ENCODE measurements at places on chromosomes 7 and 10. TPM values are rescaled to one million over a fixed set of nuclear protein-coding genes. Genes with fewer than 3 reads are reported as not detected.

GRCh38 chr10:58998924-58999713, 177.3 kb upstream of the PHYHIPL start:
- no peaks in the 10 kb centered on the region for H3K27me3 ChIP-seq
- no peaks in the 10 kb centered on the region for H3K4me1 ChIP-seq
- DNase-seq = peak; percentile 40
- no peak overlapping the region for H3K27ac ChIP-seq

GRCh38 chr10:111297351-111297848, 220.6 kb downstream of the ADRA2A start:
- H3K27me3 ChIP-seq = no peaks in the 10 kb centered on the region
- H3K36me3 ChIP-seq = no peaks in the 10 kb centered on the region
- DNase-seq = peak; percentile 32
- H3K4me1 ChIP-seq = no peaks in the 10 kb centered on the region

DNA sequence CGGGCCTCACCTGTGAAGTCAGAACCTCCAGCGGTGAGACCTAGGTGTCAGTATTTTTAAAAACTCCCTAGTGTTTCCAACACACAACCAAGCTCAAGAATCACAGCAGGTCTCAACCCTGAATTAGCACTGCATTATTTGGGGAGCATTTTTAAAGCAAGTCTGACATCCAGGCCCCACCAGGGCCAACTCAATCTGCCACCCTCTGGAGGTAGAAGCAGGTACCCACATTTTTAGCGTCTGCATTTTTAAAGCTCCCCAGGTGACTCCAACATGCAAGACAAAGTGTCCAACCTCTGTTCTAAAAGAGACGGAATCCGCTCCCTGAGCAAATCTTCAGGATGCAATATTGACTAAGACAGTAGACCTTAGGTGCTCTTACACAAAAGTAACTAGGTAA, 225.7 kb downstream of the TNS3 start:
- no peak for DNase-seq
- peaks cover 29% of the 10 kb centered on the region for H3K4me1 ChIP-seq
- no peak overlapping the region for H3K4me3 ChIP-seq

- H3K27ac ChIP-seq = no peak overlapping the region
- no peak overlapping the region for H3K4me3 ChIP-seq
- H3K27me3 ChIP-seq = no peaks in the 10 kb centered on the region
- H3K36me3 ChIP-seq = no peaks in the 10 kb centered on the region
Observed at GRCh38 chr10:61211468-61211867, 241.7 kb downstream of the TMEM26 start.

GRCh38 chr7:30522159-30522558, 17.5 kb upstream of the GGCT start:
- no peak overlapping the region for H3K4me3 ChIP-seq
- DNase-seq = no peak
- no peak overlapping the region for H3K27ac ChIP-seq
- H3K27me3 ChIP-seq = no peaks in the 10 kb centered on the region
- peaks cover 14% of the 10 kb centered on the region for H3K4me1 ChIP-seq

- no peak for DNase-seq
- H3K4me3 ChIP-seq = no peak overlapping the region
- no peaks in the 10 kb centered on the region for H3K36me3 ChIP-seq
- H3K27ac ChIP-seq = no peak overlapping the region
- H3K4me1 ChIP-seq = no peaks in the 10 kb centered on the region
- H3K27me3 ChIP-seq = no peaks in the 10 kb centered on the region
Observed at GRCh38 chr7:113394856-113395255, 276.5 kb upstream of the SMIM30 start.

- no peak overlapping the region for H3K27ac ChIP-seq
- DNase-seq = peak; percentile 74
- H3K27me3 ChIP-seq = no peaks in the 10 kb centered on the region
- no peaks in the 10 kb centered on the region for H3K4me1 ChIP-seq
Observed at GRCh38 chr7:81469869-81470723, 299.8 kb downstream of the HGF start.

DNA sequence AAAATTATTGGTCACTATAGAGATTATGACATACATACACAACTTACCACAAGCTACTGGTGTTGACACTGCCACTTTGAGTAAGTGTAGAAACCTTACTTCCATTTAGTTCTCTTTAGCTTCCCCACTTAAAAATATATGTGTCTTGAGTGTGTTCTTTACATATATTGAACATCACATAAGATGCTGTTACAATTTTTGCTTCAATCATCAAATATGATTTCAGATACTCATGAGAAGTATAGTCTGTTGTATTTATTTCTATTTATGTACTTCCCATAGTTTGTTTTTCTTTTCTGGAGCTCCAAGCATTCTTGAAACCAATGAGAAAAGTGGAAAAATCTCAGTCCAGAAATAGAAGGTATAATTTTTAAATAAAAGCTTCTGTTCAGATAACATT, 102.7 kb upstream of the SDK1 start:
- H3K4me3 ChIP-seq = no peak overlapping the region
- no peaks in the 10 kb centered on the region for H3K4me1 ChIP-seq
- no peaks in the 10 kb centered on the region for H3K27me3 ChIP-seq
- DNase-seq = no peak
- no peak overlapping the region for H3K27ac ChIP-seq

DNA sequence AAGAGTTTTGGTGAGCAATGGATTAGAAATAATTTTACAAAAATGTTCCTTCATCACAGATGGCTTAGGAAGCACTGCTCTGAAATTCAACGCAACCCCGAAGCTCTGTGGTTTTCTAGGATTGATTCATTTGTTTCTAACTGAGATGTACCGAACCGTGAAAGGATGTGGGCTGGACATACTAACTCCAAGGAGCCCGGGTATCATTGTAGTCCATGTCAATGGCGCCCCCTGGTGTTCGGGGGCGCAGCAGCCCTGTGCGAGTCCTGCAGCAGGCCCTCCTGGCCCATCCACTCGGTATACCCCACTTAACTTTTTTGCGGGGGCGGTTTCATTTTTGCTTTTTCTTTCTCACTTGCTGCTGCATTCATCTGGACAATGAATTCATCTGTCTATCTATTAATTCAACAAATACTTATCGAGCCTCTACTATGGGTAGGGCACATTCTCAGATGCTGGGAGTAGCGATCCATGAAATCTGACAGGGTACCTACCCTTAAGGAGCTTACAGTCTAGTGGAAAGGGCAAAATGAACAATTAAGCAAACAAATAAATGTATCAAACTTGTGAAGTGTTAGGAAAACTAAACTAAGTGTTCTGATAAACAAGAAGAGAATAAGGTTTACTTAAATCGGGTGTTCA, 25.2 kb upstream of the ITPRID1 start:
- no peak overlapping the region for H3K4me3 ChIP-seq
- H3K27me3 ChIP-seq = no peaks in the 10 kb centered on the region
- peak; percentile 55 for DNase-seq
- no peaks in the 10 kb centered on the region for H3K36me3 ChIP-seq
- no peak overlapping the region for H3K27ac ChIP-seq

DNA sequence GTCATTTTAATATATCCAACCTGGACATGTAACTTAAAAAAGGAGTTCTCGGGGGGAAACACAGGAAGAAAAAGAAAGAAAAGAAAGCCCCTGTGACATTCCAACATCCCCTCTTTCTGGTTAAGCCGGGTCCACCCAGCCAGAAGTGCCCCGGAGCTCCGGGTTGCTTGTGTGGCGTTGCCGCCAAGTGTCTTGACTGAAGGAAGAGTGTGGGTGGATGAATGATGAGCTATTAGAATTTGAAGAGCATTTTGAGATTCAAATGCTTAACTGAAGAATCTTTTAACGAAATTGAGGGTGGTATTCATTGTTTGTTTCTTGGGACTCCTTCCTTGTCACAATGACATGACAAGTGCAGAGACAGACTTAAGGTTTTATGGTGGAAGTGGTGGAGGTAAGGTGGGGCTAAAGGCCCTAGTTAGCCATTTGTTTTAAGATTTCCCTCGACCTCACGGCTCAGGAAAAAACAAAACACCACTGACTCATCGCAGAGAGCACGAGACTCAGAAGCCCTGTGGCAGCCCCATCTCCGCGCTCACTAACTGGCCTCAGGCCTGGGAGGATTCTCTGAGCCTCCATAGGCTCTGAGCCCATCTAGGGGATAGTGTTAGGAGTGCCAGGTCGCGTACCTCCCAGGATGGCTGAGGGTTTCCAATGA, 1.8 kb upstream of the GLI3 start:
- H3K4me1 ChIP-seq = peaks cover 16% of the 10 kb centered on the region
- DNase-seq = peak; percentile 48
- no peaks in the 10 kb centered on the region for H3K36me3 ChIP-seq
- H3K4me3 ChIP-seq = peak overlapping the region; percentile 73
- H3K27me3 ChIP-seq = peaks cover 39% of the 10 kb centered on the region

DNA sequence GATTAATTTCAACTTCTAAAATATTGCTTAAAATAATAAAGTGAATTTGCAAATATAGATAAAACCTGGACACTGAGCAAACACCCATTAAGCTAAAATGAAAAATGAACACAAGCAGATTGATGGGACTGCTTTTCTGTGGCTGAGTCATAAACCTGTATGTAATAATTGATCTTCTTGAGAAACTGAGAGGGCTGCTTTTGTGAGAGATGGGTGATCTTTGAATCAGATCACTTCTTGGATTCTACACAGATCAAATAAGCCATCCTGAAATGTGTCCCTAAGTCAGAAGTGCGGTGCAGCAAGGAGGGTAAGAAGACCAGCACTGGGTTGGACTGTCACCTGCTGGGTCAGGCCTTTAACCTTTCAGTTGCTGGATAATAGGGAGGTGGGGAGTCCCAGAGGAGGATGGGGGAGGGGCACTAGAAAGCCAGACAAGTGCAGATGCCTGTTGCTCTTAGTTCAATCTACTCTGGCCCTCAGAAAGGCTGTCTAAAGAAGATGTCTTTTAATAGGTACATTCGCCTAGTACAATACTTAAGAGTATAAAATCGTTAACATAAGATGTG, 178.2 kb upstream of the NAMPT start:
- no peak overlapping the region for H3K27ac ChIP-seq
- H3K27me3 ChIP-seq = no peaks in the 10 kb centered on the region
- peaks cover 51% of the 10 kb centered on the region for H3K4me1 ChIP-seq
- no peaks in the 10 kb centered on the region for H3K36me3 ChIP-seq
- no peak overlapping the region for H3K4me3 ChIP-seq

Gene TMEM236
- 1.1 TPM for total RNA-seq

DNA sequence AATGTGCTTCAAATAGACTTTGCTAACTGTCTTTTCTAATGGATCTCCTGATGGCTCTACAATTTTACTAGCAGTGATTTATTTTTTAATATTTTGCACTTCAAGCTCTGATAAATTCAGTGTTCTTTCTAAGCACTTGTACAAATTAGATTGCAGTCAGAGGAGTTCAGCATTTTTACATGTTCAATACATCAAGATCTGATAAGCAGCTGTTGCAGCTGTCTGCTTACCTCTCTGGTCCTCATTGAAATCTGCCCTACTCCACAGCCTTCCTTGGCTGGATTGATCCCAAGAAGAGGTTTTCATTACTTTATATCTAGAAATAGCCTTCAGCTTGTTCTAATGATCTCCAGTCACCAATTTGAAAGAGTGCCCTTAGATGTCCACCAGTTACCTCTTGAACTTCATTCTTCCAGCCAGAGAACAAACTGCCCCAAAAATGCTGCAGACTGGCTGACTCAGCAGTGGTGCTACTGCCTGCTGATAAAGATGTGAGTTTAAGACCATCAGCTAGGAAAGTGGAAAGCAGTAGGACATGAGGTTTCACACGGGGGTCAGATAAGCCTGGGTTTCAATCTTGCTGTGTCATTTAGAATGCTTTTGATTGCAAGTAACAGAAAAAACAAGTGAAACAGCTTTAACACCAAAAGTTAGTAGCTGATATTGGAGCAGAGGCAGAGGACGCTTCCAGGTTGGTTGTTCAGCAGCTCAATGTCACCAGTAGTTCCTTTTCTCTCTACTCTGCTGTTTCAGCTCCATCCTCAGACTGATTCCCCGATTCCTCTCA, 350.9 kb upstream of the NPVF start:
- H3K27ac ChIP-seq = no peak overlapping the region
- no peaks in the 10 kb centered on the region for H3K27me3 ChIP-seq
- H3K4me3 ChIP-seq = no peak overlapping the region
- H3K36me3 ChIP-seq = no peaks in the 10 kb centered on the region
- DNase-seq = no peak
- no peaks in the 10 kb centered on the region for H3K4me1 ChIP-seq

Gene ARHGAP19
- 9.0 TPM for total RNA-seq

Gene CPA1
- total RNA-seq = not detected

GRCh38 chr7:79489371-79489770, 35.9 kb upstream of the MAGI2 start:
- no peak overlapping the region for H3K4me3 ChIP-seq
- H3K4me1 ChIP-seq = no peaks in the 10 kb centered on the region

GRCh38 chr10:78170026-78170475, 136.4 kb downstream of the RPS24 start:
- H3K4me1 ChIP-seq = peaks cover 3% of the 10 kb centered on the region
- peaks cover 4% of the 10 kb centered on the region for H3K27me3 ChIP-seq
- H3K4me3 ChIP-seq = no peak overlapping the region
- no peak overlapping the region for H3K27ac ChIP-seq
- H3K36me3 ChIP-seq = no peaks in the 10 kb centered on the region
- DNase-seq = no peak

Gene PIP
- total RNA-seq = not detected

DNA sequence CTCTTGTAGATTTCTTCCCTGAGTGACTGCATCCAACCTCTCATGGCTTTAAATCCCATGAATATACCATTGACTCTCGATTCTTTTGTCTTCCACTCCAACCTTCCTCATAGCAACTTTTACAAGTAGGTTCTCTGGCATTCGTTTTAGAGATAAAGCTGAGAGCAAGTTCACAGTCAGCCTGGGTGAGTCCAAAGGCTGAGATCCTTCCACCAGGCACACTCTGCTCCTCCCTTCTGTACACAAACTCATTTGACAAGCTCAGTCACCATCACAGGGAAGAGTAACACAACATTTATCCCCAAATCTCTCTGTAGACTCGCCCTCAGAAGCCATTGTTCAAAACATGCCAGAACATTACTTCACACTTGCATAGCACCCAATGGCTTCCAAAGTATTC, 10.9 kb downstream of the CTTNBP2 start:
- H3K27ac ChIP-seq = no peak overlapping the region
- DNase-seq = no peak
- no peaks in the 10 kb centered on the region for H3K4me1 ChIP-seq
- H3K36me3 ChIP-seq = no peaks in the 10 kb centered on the region

GRCh38 chr10:1524540-1524939, 212.8 kb downstream of the ADARB2 start:
- no peaks in the 10 kb centered on the region for H3K4me1 ChIP-seq
- DNase-seq = no peak
- no peak overlapping the region for H3K4me3 ChIP-seq
- H3K27me3 ChIP-seq = peaks cover 12% of the 10 kb centered on the region

Gene BMPER
- total RNA-seq = 7.0 TPM

- DNase-seq = no peak
- no peak overlapping the region for H3K4me3 ChIP-seq
Observed at GRCh38 chr7:41459623-41460261, 243.1 kb downstream of the INHBA start.

Measured in stomach (tissue), 19 donors.